Kidney glomerular epithelial cell (primary cell): ENCODE measurements at places on chromosomes 7 and 10.

GRCh38 chr7:139989366-139990141 lies 73.2 kb downstream of the PARP12 start:
- no peak for DNase-seq

DNA sequence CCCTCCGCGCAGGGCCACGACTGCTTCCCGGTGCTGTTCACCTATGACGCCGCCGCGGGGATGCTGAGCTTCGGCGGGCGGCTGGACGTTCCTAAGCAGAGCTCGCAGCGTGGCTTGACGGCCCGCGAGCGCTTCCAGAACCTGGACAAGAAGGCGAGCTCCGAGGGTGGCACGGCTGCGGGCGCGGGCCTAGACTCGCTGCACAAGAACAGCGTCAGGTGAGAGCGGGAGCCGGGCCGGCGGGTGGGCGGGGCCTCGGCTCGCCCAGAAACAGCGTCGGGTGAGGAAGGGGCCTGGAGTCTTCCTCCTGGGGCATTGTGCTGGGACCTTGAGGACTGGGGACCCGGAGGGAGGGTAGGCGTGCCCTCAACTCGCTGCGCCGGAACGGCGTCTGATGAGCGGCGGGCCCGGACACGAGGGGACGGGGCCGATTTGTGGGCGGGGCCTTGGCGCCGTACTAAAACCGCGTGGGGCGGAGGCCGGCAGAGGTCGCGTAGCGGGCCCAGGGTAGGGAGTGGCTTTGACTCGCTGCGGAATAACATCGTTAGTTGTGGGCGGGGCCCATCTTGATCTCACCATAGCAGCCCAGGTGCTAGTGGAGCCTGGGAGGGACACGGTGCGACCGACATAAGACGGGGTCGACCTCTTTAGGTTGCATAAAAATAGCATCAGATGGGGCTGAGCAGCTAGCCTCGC lies 15.6 kb downstream of the PDAP1 start:
- no peak for DNase-seq

- no peak for DNase-seq
Measured at GRCh38 chr7:4808026-4808425, 32.6 kb downstream of the AP5Z1 start.

DNA sequence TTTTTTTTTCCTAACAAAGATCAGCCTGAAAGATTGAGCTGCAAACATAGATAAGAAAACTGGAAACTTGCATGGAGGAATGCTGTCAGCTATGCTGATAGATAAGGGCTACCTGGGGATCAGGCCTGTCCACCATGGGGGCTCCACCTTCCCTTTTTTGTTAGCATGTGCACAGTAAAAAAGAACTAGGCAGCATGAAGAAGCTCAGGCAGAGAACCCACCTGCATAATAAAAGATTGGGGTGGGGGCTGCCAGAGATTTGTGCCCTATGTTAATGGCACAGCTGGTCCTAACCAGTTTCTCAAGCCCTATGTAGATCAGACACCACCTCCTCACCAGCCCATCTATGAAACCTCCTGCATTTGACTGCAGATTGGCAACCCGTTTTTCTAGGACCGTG lies 45.4 kb upstream of the CACNB2 start:
- DNase-seq = no peak
